ENCODE measurements at places on chromosomes 3 and 15.

DNA sequence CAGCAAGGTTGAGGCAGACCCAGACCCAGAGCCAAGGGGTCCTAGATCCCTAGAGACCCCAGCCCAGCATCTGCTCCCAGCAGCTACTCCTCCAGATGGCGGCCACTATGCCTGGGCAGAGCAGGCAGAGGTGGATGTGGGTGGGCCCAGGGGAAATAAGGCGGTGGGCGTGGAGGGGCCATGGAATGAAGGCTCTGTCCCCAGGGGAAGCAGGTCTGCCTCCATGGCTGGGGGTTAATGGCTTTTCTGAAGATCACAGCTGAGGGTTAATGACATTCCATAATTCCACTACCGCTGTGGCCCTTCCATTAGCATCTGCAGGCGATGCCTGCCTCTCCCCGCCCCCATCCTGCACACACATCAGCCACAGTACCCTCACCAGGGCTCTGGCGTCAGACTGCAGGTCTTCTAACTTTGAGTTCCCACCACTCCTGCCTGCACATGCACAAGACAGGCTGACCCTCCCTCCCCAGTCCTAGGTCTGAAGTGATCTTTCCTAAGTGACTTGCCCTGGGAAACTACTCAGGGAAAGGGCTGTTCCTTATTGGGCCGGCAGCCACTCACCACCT is 41.2 kb downstream of the CCDC33 start:
- no peak overlapping the region for H3K27ac ChIP-seq

GRCh38 chr3:99509224-99509623 is 129.2 kb upstream of the COL8A1 start:
- H3K4me3 ChIP-seq: no peak overlapping the region
- H3K36me3 ChIP-seq: no peaks in the 10 kb centered on the region
- DNase-seq: no peak
- H3K27me3 ChIP-seq: no peaks in the 10 kb centered on the region

DNA sequence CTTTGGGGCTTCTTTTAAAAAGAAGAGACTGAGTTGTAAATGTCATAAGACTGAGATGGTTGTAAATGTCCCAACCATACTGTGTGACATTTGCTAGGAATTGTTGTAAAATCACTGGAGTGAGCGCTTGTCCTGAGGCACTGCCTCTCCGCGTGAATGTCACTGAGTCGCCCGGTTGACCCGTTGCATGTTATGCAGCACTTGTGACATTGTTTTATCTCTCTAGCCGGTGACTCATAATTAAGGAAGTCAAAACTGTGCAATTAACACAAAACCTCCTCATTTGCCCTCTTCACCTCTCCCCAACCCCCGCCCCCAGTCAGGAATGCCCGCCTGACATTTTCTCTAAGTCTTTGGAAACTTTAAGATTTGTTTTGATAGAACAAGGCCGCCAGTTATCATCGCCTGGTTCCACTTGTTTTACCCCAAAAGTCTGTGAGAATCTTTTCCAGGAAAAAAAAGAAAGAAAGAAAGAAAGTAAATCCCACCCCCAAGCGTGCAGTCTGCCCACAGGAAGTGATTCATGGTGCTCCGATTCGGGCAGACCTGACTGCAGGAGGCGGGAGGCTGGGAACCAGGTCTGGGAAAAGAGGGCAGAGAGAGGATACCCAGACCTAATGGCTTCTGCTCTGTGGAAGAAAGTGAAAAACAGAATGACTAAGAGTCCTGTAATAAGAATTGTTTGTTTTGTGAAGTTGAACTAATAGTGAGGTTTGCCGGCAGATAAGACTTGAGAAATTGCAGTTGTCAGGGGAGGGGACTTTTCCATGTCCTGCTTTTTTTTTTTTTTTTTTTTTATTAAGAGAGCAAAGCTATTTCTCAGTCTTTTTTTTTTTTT is 84.8 kb downstream of the SMAD3 start:
- H3K27me3 ChIP-seq: no peaks in the 10 kb centered on the region
- H3K4me1 ChIP-seq: peaks cover 63% of the 10 kb centered on the region
- peak overlapping the region; percentile 58 for H3K4me3 ChIP-seq
- no peaks in the 10 kb centered on the region for H3K36me3 ChIP-seq

- H3K27ac ChIP-seq: no peak overlapping the region
- no peaks in the 10 kb centered on the region for H3K27me3 ChIP-seq
- no peaks in the 10 kb centered on the region for H3K36me3 ChIP-seq
- no peak overlapping the region for H3K4me3 ChIP-seq
- H3K4me1 ChIP-seq: no peaks in the 10 kb centered on the region
Observed at GRCh38 chr3:163384383-163384782, 1693.9 kb downstream of the SI start.

DNA sequence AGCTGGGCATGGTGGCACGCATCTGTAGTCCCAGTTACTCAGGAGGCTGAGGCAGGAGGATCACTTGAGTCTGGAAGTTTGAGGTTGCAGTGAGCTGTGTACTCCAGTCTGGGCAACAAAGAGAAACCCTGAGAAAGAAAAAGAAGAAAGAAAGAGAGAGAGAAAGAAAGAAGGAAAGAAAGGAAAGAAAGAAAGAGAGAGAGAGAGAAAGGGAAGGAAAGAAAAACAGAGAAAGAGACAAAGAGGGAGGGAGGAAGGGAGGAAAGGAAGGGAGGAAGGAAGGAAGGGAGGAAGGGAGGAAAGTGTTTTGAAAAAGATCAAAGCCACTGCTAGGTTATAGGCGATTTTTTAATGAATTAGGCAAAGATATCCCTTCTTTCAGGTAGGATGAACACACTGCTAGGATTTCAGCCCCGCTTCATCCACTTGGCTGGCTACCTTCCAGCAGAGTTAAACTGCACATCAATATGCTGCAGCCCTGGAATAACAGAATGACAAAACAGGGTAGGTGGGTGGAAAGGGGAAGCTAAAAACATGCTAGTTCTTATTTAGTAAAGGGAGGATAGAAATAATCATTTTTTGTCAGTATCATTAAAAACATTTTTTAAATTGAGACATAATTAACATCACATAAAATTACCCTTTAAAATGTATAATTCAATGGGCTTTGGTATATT is 12.8 kb upstream of the PPARG start:
- H3K27me3 ChIP-seq: peaks cover 12% of the 10 kb centered on the region
- H3K4me3 ChIP-seq: no peak overlapping the region
- no peak overlapping the region for H3K27ac ChIP-seq
- no peak for DNase-seq
- no peaks in the 10 kb centered on the region for H3K4me1 ChIP-seq
- no peaks in the 10 kb centered on the region for H3K36me3 ChIP-seq

DNA sequence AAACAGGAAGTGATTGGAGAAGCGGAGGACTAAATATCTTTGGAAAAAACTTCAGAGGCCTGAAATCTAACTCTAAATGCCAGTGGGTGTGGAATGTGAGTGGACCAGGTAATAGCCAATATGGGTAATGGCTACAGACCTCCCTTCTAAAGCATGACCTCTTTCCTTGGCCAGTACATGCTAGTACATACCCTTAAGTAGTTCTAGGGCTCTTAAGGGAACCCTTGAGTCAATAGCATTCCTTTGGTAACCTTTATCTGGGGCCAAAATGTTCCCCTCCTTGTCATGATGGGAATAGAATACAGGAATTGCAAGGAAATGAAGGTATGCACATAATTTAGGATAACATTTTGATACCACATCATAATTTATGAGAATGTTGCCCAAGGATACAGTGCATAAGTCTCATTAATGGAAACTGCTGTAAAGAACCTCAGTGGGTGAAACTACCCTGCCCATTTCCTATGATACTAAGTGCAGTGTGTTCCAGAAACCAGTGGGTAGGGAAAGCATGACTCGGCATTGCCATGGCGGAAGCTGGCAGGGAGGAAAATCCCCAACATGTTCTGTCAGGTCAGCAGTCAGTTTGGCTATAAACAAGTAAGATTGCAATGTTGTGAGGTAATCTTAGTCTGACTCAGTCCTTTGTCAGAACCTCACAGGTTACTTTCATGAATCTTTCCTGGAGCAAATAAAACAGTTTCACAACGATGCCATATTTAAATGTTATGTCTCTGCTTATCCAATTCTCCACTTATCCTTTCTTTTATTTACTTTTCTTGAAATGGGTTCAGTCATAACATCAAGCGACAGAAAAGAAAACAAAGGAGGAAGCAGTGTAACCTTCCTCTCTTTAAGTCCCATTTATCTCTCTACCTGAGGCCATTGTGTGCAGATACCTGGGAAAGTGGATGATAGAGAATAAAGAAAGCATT is 23.5 kb upstream of the RAP2B start:
- no peak overlapping the region for H3K4me3 ChIP-seq
- H3K4me1 ChIP-seq: peaks cover 3% of the 10 kb centered on the region
- H3K36me3 ChIP-seq: no peaks in the 10 kb centered on the region
- no peaks in the 10 kb centered on the region for H3K27me3 ChIP-seq

- no peak overlapping the region for H3K4me3 ChIP-seq
- H3K27me3 ChIP-seq: no peaks in the 10 kb centered on the region
- no peak for DNase-seq
- H3K27ac ChIP-seq: no peak overlapping the region
Observed at GRCh38 chr3:94615275-94616065, 552.6 kb downstream of the NSUN3 start.

- peaks cover 27% of the 10 kb centered on the region for H3K4me1 ChIP-seq
- no peaks in the 10 kb centered on the region for H3K36me3 ChIP-seq
- H3K27ac ChIP-seq: no peak overlapping the region
- no peak for DNase-seq
- H3K27me3 ChIP-seq: no peaks in the 10 kb centered on the region
Observed at GRCh38 chr15:36603987-36604386, 24.6 kb downstream of the CDIN1 start.

DNA sequence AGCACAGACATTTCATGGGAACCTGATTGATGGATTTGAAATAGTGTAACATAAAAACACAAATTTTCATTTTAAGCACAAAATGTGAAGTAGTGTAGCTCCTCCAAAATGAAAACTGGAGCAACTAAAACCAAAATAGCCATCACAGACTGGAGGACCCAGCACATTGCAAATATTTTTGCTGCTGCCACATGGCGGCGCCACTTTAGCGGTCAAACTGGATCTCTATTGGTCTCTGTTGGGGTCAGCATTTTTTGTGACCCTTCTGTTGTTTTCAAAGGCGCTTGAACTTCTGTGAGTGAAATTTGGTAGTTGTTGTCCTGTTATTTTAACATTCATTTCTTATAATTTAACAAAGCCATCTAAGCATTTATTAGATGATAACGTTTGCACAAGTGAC is 259.9 kb downstream of the IL20RB start:
- H3K27ac ChIP-seq: no peak overlapping the region
- H3K4me3 ChIP-seq: no peak overlapping the region
- H3K4me1 ChIP-seq: no peaks in the 10 kb centered on the region
- peak; percentile 30 for DNase-seq
- H3K36me3 ChIP-seq: no peaks in the 10 kb centered on the region

- H3K27ac ChIP-seq: no peak overlapping the region
- no peak overlapping the region for H3K4me3 ChIP-seq
- H3K27me3 ChIP-seq: peaks cover 2% of the 10 kb centered on the region
- H3K4me1 ChIP-seq: peaks cover 20% of the 10 kb centered on the region
- DNase-seq: no peak
- no peaks in the 10 kb centered on the region for H3K36me3 ChIP-seq
Observed at GRCh38 chr15:69591905-69592508, 139.4 kb downstream of the RPLP1 start.

GRCh38 chr3:78605178-78605577 is 1162.6 kb downstream of the ROBO1 start:
- H3K4me1 ChIP-seq: peaks cover 9% of the 10 kb centered on the region
- H3K36me3 ChIP-seq: peaks cover 31% of the 10 kb centered on the region
- H3K27ac ChIP-seq: no peak overlapping the region
- no peak overlapping the region for H3K4me3 ChIP-seq
- DNase-seq: no peak

GRCh38 chr3:150180334-150180733 is 209.6 kb upstream of the PFN2 start:
- H3K4me1 ChIP-seq: no peaks in the 10 kb centered on the region
- no peaks in the 10 kb centered on the region for H3K27me3 ChIP-seq
- no peak overlapping the region for H3K27ac ChIP-seq
- H3K36me3 ChIP-seq: no peaks in the 10 kb centered on the region
- DNase-seq: no peak

DNA sequence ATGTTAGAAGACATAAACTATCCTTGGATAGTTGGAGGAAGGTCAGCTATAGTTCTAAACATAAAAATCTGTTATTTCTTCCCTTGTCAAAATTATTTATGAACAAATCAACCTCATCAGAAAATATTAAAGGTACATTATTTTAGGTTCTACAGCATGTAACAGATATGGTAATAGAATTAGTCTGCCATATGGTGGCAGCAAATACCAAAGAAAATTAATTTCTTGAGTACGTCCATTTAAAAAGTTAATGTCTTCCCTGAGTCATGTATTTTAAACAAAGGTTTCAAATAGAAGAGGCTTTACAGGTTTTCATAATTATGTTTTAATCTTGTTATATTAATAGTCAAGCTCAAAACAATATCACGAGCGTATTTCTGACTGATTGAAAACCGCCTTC is 17.9 kb upstream of the ANKRD28 start:
- H3K27me3 ChIP-seq: no peaks in the 10 kb centered on the region
- H3K4me1 ChIP-seq: no peaks in the 10 kb centered on the region
- H3K4me3 ChIP-seq: no peak overlapping the region
- H3K36me3 ChIP-seq: no peaks in the 10 kb centered on the region
- DNase-seq: no peak

- no peaks in the 10 kb centered on the region for H3K4me1 ChIP-seq
- peaks cover 2% of the 10 kb centered on the region for H3K27me3 ChIP-seq
- H3K27ac ChIP-seq: no peak overlapping the region
- H3K36me3 ChIP-seq: no peaks in the 10 kb centered on the region
Observed at GRCh38 chr3:75863878-75864277, 78.5 kb upstream of the ZNF717 start.

DNA sequence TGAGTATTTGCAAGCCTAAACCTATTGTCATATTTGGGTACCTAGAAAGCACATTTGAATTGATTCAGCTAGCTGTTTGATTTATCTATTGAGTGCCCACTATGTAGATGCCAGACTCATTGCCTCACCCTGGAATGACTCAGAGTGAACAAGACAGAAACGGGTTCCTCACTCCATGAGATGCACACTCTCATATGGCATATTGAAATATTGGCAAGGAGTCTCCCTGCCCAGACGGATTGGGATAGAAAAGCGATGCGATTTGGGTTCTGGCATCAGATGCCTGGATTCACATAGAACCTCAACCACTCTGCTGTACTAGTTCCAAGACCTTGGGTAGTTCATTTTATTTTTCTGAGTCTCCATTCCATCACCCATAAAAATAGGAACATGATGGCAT is 22.5 kb downstream of the LRRN1 start:
- H3K27ac ChIP-seq: no peak overlapping the region
- DNase-seq: no peak
- peaks cover 12% of the 10 kb centered on the region for H3K36me3 ChIP-seq

- H3K4me3 ChIP-seq: no peak overlapping the region
- H3K27me3 ChIP-seq: no peaks in the 10 kb centered on the region
- no peak overlapping the region for H3K27ac ChIP-seq
Observed at GRCh38 chr3:175404621-175405020, 545.5 kb downstream of the NAALADL2 start.

- no peak overlapping the region for H3K27ac ChIP-seq
- no peaks in the 10 kb centered on the region for H3K27me3 ChIP-seq
- H3K4me3 ChIP-seq: no peak overlapping the region
- no peaks in the 10 kb centered on the region for H3K36me3 ChIP-seq
- DNase-seq: no peak
Observed at GRCh38 chr15:74252721-74253120, 16.6 kb downstream of the CCDC33 start.

GRCh38 chr3:151630035-151630434 is 103.7 kb upstream of the AADACL2 start:
- no peaks in the 10 kb centered on the region for H3K4me1 ChIP-seq
- no peak overlapping the region for H3K27ac ChIP-seq
- no peaks in the 10 kb centered on the region for H3K27me3 ChIP-seq
- no peaks in the 10 kb centered on the region for H3K36me3 ChIP-seq
- DNase-seq: no peak
- H3K4me3 ChIP-seq: no peak overlapping the region

GRCh38 chr15:91368611-91369010 is 268.6 kb downstream of the SV2B start:
- peaks cover 7% of the 10 kb centered on the region for H3K36me3 ChIP-seq
- no peak overlapping the region for H3K27ac ChIP-seq
- DNase-seq: no peak
- H3K4me1 ChIP-seq: peaks cover 5% of the 10 kb centered on the region
- H3K4me3 ChIP-seq: no peak overlapping the region
- H3K27me3 ChIP-seq: no peaks in the 10 kb centered on the region

All from neural crest cell (in vitro differentiated cells).